ENCODE measurements at places on chromosomes 7 and 10.

DNA sequence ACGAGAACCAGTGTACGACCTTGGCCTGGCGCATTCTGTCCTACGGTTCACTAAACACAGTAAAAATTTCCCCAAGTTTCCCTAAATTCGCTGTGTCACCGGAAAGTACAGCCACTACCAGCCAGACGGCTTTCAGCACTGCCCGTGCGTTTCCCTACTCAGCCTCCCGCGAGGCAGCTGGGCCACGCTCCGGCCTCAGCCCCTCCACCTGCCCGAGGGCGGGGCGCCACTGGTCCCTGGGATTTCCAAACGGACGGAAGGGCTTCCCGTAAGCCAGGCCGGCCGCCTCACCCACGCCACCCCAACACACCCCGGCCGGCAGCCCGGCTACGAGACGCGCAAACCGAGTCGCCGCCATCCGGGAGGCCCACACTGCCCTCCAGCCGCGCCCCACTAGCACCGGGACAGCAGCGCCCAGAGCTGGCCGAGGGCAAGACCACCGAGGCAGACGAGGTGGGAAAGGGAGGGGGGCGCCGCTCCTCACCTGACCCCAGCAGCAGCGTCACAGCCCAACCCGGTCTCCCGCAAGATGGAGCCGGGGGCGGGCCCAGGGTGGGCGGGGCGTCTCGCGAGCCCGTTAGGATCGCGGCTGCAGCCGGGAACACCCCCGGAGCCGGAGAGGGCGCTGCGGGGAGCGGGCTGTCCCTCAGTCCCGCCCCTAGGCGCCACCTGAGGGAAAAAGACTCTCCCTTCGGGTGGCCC, at the start of gene ANXA7:
Gene ANXA7, minus strand, starts transcription at position 531 of the 702 bp plus-strand sequence. CDS start 13,202 bp downstream, outside the sequence.
- DNase-seq = peak; percentile 92

DNA sequence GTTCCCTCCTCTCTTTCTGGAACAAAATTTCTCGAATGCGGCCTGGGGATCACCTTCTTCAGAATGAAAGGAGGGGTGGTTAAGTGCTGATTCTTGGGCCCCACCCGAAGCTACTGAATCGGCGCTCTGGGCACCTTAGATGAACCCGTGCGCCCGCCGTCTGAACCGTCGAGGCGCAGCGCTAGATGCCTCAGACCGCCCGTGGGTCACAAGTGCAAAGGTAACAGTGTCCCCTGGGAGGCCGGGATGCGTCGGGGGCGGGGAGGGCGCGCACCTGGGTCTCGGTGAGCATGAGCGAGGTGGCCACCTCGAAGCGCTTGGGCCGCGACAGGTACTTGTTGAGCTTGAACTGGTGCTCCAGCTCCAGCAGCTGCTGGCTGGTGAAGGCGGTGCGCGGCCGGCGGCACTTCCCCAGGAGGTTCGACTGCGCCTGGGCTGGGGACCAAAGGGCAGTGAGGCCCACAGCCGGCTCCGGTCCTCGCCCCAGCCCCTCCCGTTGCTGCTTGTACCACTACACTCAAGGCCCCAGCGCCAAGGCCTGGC, 4.2 kb downstream of the MNX1 start:
- no peak for DNase-seq

GRCh38 chr7:2934984-2935740, 91.1 kb upstream of the GNA12 start:
- no peak for DNase-seq

DNA sequence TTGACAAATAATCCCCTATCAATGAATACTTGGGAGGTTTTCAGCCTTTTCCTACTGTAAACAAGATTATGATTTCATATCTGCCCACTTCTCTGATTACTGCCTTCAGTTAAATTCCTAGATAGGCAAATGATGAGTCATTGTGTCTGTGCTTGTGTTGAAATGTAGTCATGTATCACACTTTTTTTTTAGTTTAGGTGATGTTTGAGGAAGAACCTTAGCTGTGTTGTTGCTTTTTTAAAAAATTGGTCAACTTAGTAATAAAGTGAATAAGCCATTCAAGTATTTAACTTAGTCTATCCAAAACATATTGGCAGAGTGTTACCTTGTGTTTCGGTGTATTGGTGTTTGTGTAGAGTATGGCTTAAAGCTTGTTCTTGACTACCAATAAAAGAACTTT, 60.0 kb downstream of the WAC start:
- DNase-seq = no peak

- no peak for DNase-seq
Observed at GRCh38 chr10:72946963-72947362, 7.6 kb downstream of the PLA2G12B start.

- no peak for DNase-seq
Observed at GRCh38 chr10:122461729-122462532, 578 bp downstream of the HTRA1 start.

DNA sequence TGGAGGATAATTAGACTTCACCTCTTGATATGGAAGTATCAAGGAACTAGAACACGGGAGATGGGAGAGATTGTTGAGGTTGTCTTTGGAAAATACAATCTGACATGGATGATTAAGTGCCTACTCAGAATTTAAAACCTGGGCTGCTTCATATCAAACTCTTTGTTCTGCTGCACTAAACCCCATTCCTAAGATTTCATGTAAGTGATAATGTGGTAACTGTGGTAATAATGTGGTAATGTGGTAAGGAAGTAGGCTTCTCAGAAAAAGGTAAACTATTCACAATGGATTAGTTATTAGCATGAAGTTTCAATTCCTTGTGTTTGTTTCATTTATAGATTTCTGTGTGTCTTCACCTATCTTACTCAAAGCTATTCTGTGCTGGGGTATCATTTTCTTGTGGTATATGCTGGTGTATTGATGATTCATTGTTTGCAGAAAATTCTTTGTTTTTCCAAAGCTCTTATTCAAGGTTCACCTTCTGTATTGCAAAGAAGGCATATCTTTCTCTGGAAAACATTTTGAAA, 129.9 kb upstream of the TAC1 start:
- no peak for DNase-seq

- DNase-seq = no peak
Observed at GRCh38 chr10:124946945-124947344, 5.0 kb downstream of the ZRANB1 start.

GRCh38 chr10:99850021-99850766, 67.8 kb downstream of the ABCC2 start:
- no peak for DNase-seq

- DNase-seq = no peak
Observed at GRCh38 chr10:98556061-98556460, 109.3 kb upstream of the HPS1 start.

- no peak for DNase-seq
Observed at GRCh38 chr10:4670737-4671136, 155.3 kb upstream of the AKR1E2 start.

GRCh38 chr7:127828843-127829500, 177.0 kb downstream of the SND1 start:
- no peak for DNase-seq

GRCh38 chr10:35575640-35576039, 29.5 kb upstream of the GJD4 start:
- DNase-seq = no peak

- no peak for DNase-seq
Observed at GRCh38 chr10:15300697-15301096, 70.4 kb downstream of the FAM171A1 start.

DNA sequence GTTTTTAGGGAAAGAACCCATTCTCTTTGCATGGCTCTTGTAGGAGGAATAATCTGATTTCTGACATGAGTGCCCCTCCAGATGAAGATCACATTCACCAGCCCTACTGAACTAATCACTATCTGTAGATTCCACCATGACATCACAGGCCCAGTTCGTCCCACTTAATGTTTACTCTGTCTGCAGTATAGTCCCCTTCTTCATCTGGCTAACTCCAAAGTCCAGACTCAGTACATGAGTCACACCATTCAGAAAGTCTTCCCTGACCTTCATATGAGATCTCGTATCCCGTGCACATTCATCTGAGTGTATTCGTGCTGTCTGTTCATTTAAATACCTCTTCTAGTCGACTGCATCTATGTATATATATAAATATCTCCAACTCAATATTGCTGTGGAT, 366.5 kb upstream of the AKR1E2 start:
- DNase-seq = no peak

DNA sequence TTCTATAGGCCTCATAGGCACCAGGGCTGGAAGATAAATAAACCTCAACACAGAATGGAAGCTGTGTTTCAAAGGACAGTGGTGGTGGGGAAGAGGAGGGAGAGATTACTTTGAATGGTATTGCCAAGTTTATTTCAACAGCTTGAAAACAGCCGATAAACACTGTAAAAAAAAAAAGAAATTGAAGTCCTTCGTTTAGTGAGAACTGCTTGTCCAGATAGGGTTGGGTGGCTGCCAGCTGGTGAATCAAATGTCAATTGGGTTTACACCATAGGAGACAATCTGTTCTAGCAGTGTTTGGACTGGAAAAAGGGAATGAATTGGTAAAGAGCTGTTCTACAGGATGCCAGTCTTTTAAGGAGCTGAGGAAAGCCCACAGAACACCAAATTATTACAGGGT, 254.8 kb downstream of the PHF14 start:
- no peak for DNase-seq

GRCh38 chr10:102231357-102232318, 5.5 kb downstream of the ELOVL3 start:
- DNase-seq = peak; percentile 82

- peak; percentile 34 for DNase-seq
Observed at GRCh38 chr10:110208614-110209453, 1.4 kb downstream of the MXI1 start.
